Activated CD4-positive, CD25-positive, alpha-beta regulatory T cell (primary cell): ENCODE measurements at places on chromosomes 16 and 17.
A peak's percentile ranks its signal among the peaks of the same experiment; 100 is the strongest.

- DNase-seq = no peak
Observed at GRCh38 chr17:7111784-7112509, 2.7 kb downstream of the ASGR2 start.

GRCh38 chr17:44354582-44355561 is 8.8 kb downstream of the FAM171A2 start:
- peak; percentile 53 for DNase-seq

DNA sequence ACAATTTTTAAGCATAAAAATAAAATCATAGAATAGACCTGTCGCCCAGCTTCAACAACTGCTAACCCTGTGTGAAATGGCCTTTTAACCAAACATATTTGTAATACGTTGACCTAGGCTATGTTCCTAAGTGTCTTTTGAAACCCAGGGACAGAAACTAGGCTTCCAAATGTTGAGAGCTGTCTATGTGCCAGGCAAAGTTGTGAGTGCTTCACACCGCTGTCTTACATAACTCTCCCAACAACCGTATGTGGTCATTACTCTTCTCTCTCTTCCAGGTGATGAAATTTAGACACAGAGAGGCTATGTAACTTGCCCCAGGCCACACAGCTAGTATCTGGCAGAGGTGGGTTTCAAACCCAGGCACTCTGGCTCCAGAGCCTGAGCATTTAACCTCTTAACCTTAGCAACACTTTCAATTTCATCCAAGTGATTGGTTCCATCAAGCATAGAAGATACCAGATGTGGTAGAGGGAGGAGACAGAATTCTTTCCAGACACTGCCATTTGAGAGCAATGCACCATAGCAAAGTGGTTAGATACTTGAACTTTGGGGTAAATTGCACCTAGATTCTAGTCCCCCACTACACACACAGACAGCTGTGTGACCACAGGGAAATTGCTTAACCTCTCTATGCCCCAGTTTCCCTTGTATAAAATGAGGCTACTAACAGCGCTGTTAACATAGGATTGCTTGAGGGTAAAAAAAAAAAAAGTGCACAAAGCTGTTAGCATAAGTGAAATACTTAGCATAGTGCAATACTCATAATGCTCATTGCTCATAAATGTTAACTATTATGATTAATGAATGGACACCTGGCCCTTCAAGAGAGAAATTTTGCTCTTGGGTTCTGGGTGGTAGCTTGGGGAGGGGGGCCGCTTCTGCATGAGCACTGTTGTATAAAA is 160.6 kb downstream of the IRX3 start:
- DNase-seq = no peak

DNA sequence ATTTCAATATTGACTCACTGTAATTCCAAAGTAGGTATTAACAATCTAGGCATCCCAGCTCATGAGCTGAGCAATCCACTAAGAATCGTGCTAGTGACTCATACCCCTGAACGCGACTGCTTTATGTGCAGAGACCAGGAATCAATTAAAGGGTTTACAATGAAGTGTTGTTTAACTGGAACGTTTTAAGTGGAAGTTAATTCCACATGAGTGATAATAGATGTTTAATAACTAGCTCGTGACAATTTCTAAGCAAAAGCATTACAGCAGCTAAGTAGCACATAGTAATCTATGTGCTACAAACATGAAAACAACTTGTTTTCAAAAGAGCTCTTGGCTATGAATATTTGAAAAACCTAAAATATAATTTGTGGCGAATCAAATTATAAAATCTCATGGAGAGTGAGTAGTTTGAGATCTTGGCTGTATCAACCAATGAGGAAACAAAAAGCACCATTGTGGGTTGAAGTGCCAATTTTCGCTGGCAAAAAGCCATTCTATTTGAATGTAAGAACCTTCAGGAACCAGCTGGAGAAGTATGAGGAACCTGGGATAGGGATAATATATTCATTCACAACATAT is 9.4 kb downstream of the GJC1 start:
- DNase-seq = no peak

DNA sequence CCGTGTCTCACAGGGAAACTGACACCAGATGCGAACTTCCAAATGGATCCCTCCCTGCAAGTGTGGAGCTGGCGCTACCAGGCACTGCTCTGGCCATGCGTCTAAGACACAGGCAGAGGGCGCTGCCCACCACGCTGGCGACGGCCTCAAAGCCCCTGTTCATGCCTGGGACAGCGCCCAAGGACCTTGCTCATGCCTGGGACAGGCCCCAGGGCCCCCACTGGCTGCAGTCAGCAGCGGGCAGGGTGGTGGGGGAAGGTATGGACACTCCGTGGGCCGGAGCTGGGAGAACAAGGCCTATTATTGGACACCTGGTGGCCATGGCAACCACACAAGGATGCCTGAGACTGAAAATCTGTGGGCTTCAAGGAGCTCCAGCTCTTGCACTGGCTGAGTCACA is 8.8 kb downstream of the ZG16B start:
- DNase-seq = no peak

- DNase-seq = no peak
Observed at GRCh38 chr17:30299000-30299399, 7.3 kb upstream of the BLMH start.

DNA sequence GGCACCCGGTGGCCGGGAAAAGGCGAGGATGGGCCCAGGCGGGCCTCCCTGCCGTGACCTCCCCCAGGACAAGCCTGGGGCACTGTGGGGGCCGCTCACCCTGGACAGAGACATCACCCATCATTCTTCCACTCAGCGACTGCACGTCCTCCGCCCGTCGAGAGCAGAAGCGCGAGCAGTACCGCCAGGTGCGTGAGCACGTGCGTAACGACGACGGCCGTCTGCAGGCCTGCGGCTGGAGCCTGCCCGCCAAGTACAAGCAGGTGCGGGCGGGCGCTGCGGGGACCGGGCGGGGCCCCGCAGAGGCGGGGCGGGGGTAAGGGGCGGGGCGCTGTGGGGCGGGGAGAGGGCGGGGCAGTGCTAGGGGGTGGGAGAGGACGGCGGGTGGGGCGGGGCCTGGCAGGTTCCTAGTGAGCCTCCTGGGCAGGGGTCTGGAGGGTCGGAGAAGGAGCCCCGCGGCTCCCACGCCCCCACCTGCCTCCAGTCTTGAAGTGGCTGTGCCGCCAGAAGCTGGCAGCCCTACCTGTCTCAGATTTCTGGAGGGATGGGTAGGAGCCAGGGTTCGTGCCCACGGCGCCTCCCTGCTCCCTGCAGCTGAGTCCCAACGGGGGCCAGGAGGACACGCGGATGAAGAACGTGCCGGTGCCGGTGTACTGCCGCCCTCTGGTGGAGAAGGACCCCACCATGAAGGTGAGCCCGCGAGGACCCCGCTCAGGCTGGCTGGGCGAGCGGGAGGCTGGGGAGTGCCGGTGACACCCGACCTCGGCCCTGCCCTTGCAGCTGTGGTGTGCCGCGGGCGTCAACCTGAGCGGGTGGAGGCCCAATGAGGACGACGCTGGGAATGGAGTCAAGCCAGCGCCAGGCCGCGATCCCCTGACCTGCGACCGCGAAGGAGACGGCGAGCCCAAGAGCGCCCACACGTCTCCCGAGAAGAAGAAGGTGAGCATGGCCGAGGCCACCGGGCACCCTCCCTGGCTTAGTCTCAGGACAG is 7.5 kb downstream of the NME3 start:
- DNase-seq = no peak

DNA sequence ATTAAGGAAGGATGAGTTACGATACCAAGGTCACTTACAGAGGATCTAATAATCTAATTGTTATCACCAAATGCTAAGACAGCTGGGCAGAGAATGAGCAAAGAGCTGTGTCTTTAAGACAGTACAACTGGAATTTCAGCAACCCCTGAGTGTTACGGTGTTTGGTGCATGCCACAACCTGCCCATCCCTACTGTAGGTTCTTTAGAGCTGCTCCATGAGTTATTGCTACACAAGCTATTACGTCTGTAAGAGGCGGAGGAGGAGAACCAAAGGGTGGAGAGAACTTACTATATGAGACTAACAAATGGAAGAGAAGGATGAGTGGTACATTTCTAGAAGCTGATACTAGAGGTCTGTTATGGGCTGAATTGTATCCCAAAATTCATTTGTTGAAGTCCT is 14.2 kb upstream of the C17orf78 start:
- no peak for DNase-seq

DNA sequence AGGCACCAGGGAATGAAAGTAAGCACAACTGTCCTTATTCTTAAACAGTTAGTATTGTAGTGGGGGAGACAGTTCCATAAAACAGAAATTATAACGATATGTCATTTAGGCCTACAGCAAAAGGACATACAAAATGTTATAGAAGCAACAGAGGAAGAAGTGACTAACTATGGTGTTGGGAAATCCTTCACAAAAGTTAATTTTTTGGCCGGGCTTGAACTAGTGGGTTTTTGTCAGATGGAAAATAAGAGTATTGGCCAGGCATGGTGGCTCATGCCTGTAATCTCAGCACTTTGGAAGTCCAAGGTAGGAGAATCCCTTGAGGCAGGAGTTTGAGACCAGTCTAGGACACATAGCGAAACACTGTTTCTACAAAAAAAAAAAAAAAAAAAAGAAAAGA is 127.8 kb downstream of the SSH2 start:
- DNase-seq = no peak
